Sciatic nerve (tissue), 2 donors: ENCODE measurements at places on chromosomes 3 and 15.

DNA sequence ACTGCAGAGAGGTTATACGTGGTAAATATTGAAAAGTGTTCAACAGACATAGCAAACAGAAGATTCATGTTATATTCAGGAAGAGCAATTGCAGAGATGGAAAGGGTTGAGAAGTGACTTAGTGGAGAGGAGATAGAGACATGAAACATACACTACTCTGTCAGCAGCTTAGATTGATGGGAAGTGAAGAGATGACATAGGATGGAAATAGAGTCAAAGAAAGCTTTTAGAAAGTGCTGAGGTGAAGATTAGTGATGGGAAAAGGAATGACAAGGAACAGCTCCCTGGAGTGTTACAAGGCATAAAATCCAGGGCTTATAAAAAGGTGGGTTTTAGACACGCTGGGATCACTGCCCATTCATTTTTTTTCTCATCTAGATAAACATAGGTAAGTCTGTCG lies 17.2 kb upstream of the GOLIM4 start:
- DNase-seq = no peak

DNA sequence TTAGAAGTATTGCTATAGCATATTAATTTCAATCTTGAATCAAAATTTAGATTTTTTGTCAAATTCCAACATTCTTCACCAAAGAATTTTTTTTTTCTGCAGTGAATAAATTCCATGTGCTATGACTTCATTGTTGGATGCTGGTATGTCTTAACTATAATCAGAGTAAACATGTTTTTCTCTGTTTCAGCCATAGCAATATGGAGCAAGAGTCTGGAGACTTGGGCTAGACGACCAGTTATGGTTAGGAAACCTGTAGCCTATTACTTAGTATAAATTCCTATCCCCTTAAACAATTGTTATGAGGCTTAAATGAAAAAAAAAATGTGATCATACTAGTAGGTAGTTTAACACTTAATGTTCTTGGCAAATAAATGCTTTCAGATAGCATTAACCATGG lies 431.9 kb upstream of the FRG2C start:
- no peak for DNase-seq

DNA sequence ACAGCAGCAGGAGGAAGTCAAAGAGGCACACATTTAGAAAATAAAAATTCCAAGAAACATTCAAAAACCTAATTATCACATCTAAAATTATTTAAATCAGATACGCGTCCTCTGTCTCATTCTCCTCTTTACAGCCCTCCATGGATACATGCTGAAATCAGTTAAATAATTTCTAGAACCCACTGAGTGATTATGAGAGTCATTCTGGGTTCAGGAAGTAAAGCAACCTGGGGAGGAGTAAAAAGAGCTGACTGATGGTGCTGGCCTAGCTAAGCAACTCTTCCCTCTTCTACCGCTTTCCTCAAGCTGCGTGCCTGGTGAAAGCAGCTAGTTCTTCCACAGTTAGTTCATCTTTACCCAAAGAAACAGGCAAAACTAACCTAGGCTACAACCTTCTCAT lies 48.7 kb downstream of the RAF1 start:
- no peak for DNase-seq

GRCh38 chr3:94234177-94234788 lies 171.4 kb downstream of the NSUN3 start:
- no peak for DNase-seq

GRCh38 chr3:184491867-184492615 lies 69.5 kb upstream of the EPHB3 start:
- DNase-seq = peak; percentile 68

- DNase-seq = peak; percentile 73
Measured at GRCh38 chr15:77107068-77107467, 36.2 kb upstream of the TSPAN3 start.

DNA sequence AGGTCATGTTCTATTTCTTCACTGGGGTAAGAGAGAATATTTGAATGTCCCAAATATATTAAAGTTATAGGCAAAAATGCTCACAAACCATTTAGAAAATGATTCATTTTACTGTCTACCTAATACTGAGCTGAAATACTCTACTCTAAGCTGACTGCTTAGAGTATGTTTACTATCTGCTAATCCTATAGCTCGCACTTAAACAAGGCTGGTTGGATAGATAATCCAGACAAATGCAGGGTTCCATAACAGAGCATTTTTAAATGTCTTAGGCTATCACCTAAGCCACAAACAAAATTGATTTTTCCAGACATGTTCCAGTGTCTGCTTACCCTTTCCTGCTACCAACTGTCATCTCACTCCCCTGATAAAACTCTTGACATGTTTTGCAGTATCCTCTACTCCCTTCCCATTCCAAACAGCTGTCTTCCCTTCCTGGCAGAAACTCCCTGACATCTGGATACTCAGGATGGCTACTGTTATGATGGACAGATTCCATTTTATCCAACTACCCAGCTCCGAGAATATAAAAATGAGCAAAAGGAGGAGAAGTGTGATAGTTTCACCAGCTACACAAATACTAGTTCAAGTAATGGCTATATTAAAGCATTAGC lies 1034.7 kb downstream of the FHIT start:
- no peak for DNase-seq

DNA sequence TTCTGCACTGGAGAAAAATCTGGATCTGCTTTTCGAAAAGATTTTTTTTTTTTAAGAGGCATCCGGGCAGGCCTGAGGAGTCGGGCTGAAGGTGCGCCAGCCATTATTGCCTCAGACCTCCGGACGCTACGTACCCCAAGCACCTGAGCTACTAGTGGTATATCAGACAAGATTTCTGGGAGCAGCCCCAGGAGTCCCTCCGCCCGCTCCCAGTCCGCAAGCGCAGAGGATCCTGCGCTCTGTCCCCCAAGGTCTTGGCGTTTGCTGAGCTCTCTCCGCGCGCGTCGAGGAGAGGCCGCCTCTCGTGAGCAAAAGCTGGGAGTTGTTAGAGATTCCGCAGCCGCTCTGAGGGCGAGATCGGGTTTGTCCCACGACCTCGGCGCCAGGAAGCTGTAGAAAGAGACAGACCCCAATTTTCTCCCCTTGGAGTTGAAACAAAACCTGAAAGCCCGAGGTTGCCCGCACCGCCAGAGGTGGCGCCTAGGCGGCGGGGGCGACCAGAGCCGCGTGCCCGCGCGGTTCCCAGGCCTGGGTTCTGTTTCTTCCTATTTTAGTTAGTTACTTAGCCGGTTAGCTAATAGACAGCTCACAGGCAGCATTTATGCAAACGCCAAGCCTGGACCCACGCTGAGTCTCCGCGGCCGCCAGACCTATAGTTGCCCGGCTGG lies 72.5 kb upstream of the POLG start:
- no peak for DNase-seq

DNA sequence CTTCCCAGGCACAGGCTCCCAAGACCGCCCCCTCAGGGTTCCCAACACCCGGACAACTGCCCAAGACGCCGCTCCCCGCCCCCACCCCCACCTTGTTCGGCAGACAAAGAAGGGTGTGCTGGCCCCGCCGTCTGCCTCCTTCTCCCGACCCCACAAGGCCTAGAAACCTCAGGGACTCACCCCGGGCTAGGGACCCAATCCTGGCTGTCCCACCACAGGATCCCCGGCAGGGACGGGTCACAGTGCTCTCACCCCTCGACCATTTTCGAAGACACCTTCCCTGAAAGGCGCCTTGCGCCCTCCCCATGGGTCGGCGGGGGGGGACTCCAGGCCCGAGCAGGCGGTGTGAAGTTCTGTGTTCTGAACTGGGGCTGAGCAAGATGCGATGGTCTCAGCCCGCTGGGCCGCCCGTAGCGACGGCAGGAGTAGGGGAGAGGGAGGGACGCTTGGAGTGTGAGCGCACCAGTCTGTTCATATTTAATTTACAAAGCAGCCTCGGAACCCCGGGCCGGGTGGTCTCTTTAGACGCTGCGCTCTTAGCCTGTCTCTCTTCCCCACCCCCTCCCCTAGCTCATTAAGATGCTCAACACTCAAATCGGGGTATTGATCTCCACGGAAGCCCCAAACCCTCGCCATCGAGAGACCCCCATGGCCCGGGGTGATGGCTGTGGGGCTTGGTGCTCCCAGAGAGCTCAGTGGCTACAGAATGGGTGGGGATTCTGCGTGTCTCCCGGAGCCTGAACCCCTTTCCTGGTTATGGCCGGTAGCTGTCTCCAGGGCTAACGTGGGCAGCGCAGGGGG lies 1.4 kb upstream of the ISLR2 start:
- DNase-seq = no peak

DNA sequence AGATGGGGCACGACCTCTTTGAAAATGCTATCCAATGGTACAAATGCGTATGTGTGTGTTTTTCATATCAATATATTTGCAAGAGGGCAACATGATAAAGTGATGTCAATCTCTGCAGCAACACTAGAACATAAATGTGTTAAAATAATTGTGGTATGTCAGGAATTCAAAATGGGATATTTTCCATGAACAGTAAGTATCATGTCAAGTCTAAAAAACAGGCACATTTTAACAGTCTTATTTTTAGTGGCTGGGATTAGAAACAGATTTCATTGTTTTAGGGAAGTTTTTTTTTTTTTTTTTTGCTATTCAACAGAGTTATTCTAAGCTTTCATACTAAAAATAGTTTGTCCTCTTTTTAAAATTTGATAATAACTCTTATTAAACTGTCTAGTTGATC lies 209.8 kb downstream of the GAP43 start:
- no peak for DNase-seq

GRCh38 chr3:140146668-140147067 lies 211.7 kb downstream of the CLSTN2 start:
- DNase-seq = no peak

GRCh38 chr3:181752202-181752671 lies 40.5 kb downstream of the SOX2 start:
- no peak for DNase-seq

GRCh38 chr3:13338996-13339395 lies 81.1 kb downstream of the NUP210 start:
- DNase-seq = no peak

- no peak for DNase-seq
Measured at GRCh38 chr3:181487236-181487978, 224.3 kb upstream of the SOX2 start.

DNA sequence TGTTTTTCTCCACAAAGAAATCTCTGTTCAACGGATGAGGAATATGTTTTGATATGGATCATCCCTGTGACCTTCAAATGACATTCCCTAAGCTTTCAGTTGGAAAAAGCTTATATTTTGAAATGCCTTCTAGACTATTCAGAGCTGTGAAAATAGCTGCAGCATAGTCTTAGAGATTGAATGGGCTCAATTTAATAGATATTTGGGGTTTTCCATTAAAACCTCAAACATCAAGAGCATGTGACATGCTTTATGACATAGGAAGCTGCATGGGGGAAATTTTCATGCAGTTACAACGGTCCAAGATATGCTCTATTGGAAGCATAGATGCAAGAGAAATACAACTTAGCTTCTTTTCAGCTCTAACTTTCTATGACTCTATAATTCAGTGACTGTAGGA lies 102.8 kb downstream of the LSAMP start:
- no peak for DNase-seq

GRCh38 chr3:196169836-196170240 lies 41.4 kb downstream of the ZDHHC19 start:
- DNase-seq = no peak

- no peak for DNase-seq
Measured at GRCh38 chr3:71067977-71068654, 515.4 kb downstream of the FOXP1 start.

- DNase-seq = no peak
Measured at GRCh38 chr3:113783463-113783862, 36.6 kb downstream of the ATP6V1A start.

GRCh38 chr15:77530576-77530975 lies 102.1 kb downstream of the LINGO1 start:
- no peak for DNase-seq

DNA sequence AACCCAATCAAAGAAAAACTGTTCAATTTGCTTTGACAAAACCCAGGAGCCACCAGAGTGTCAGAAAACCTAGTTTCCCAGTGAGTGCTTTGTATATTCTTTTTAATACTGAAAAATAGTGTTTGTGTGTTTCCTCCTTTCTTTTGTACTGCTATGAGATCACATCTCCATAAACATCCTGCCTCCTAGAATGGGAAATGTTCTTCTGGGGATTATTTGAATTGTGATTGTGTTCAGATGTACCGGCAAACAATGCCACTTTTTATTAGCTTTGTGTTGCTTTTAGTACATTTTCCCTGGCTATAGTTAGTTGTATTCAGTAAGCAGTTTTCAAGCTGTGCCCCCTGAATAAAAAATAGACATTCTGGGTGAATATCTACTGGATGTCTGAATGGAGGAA lies 148.0 kb upstream of the NR2E3 start:
- no peak for DNase-seq

DNA sequence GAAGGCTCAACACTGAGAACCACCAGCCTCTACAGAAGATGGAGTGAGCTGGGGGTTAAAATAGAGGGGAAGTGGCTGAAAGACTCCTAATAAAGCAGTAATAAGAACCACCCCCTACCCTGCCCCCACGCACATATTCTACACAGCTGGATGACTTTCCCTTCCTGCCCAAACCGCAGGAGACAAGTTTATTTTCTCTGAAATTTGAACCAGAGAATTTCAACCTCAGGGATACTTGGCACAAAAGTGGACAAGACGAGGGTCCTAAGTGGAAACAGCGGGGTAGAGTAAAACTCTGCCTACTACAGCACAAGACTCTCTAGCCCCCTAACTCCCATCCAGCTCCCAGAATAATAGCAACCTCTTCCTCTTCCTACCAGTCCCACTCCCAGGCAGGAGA lies 28.4 kb downstream of the USF3 start:
- DNase-seq = no peak

- no peak for DNase-seq
Measured at GRCh38 chr3:155317211-155317610, 23.7 kb upstream of the STRIT1 start.

- no peak for DNase-seq
Measured at GRCh38 chr3:57080171-57080570, 19.7 kb downstream of the SPATA12 start.

- DNase-seq = no peak
Measured at GRCh38 chr3:127729556-127730056, 56.9 kb downstream of the ABTB1 start.

- DNase-seq = no peak
Measured at GRCh38 chr3:129838086-129838485, 55.4 kb downstream of the TMCC1 start.

DNA sequence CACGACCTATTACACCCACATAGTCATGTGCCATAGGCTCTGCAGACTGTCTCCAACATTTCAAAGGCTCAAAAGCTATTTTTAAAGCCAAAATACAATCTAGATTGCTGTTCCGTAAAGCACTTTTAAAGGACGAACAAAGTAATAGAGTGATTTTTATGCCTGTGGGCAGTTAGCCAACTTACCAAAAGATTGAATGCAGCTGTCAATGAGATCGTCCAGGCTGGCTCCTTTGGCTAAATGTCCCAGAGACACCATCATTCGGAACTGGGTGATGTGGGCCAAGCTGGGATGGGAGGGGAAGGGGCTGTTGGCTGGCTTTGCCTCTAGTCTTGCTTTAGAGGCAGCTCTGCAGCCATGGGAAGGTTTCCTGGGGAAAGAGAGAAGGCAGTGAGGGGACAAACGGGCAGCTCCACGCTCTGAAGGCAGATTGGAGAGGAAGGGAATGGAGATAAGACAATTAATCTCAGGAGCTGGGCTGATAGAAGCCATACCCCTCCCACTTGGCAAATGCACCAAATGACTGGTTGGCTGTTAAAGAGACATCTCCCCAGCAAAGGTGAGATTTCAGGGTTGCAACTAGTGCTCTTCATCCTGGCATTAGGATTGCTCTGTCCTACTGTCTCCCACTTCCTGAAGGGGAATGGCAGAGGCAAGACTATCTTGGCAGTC lies 4.8 kb downstream of the RASGRP1 start:
- no peak for DNase-seq

GRCh38 chr3:13005301-13005700 lies 67.9 kb downstream of the IQSEC1 start:
- DNase-seq = no peak

GRCh38 chr15:69988541-69989225 lies 109.0 kb downstream of the TLE3 start:
- DNase-seq = no peak

GRCh38 chr3:172286548-172287148 lies 161.6 kb downstream of the GHSR start:
- no peak for DNase-seq
